IPS DF 6.9 (cell line): ENCODE measurements at places on chromosomes 1 and 21.

DNA sequence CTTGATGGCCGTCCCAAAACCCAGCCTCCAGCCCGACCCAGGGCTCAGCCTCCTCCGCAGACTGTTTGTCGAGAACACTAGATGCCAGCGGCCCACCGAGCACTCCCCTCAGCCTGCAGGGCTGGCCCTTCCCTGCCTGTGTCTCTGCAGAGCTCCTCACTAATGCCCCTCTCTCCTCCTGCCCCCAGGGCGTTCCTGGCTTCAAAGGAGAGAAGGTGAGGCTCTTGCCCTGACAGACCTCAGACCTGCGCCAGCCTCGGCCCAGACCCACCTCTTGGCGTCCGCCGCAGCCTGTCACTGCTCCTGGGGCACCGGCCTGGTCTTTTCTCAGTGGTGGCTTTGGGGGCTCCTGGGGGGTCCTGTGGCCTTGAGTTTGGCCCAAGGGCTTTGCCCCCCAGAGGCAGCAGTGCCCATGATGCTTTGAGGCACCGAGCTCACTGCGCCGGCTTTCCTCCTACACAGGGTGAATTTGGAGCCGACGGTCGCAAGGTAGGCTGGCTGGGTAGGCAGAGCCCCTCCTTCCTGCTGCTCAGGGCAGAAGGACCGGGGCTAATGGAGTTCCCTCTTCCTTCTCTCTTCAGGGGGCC lies 18.4 kb downstream of the COL6A2 start:
- DNase-seq = no peak

- DNase-seq = no peak
Observed at GRCh38 chr1:247291833-247292561, 36.1 kb downstream of the VN1R5 start.

GRCh38 chr1:220038640-220039039 lies 7.7 kb downstream of the EPRS1 start:
- no peak for DNase-seq

GRCh38 chr1:185565302-185565701 lies 168.9 kb upstream of the HMCN1 start:
- no peak for DNase-seq

DNA sequence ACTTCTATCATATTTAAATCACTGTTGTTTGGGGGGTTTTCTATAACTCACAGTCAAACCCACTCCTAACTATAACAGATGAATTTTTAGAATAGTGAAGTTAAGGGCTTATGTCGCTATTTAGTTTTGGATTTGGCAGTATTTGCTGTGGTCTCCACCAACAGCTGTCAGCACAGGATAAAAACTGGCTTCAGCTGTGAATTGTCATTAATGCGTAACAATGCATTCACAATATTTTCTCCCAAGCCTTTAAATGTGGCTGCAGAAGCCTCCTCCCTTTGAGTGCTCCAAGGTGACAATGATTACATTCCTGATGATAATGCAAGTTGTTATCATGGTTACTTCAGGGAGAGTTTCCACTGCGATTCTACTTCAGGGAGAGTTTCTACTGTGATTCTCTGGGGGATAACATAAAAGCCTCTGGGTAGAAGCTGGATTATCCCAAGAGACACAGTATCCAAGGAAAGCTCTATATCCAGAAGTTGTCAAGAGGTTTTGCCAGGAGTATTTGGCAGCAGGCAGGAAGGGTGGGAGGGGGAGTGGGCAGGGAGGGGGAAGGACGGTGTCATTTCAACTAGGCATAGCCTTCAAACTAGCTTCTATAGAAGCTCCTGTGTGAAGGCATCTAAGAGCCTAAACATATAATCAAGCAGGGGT lies 14.9 kb upstream of the SMIM12 start:
- no peak for DNase-seq

DNA sequence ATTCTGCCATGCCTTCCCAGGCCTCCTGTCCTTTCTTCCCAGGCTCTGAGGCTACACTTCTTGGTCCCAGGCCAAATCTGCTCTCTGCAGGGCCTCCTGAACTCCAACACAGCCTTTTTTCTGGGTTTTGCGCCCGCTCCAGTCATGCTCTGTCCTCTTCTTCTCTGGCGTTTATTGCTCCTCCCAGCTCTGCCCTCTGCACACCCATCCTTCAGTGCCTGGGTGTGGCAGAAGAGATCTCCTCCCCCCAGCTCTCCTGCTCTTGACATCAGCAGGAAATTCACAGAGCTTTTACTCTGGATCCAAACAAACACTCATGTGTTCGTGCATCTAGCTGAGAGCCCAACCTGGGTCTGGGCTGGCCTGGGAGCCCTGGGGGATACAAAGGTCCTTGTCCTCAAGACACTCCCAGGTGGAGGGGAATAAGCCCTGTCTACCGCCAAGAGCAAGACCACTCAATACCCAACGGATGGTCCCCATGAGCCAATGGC lies 22.9 kb upstream of the EPS8L3 start:
- no peak for DNase-seq

DNA sequence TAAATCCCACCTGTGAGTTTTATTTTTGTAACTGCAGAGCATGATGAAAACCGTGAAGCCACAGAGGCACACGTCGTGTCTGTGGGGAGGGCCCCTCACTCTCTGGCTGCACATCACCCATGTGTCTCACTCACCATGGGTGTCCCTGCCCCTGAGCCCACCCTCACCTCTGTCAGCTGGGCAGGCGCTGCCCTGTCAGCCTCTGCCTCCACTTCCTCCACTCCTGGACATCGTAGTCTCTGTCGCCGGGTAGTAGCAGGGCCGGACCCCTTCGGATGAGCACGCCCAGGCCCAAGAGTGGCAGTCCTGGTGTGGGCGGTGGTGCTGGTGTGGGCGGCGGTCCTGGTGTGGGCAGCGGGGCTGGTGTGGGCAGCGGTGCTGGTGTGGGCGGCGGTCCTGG lies 37.3 kb downstream of the COL18A1 start:
- DNase-seq = no peak

DNA sequence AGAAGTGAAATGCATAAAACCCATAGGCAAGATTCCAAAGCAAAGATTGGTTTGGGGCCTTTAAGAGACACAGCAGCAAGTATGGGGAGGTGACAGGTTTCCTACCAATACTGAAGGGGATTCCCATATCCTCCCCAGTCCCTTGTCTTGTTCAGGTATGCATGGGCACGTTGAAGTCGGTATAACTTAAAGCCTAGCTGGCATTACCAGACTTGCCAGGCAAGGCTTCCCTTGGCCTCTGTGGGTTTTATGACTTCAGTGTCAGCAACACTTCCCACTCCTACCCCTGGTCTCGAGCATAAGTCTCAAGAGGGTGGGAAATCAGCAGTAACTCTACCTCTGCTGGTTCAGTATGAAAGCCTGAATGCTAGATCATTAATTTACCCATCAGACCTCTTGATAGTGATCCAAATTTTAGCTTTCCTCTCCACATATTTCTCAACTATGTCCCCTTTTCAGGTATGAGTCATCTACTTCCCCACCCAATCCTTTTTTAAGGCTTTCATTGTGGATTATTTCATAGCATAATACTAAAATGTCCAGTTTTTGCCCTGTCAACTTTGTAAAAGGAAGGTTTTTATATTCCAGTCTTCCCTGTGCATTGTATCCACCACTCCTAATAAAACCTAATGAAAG lies 6.8 kb downstream of the CYP4X1 start:
- no peak for DNase-seq

DNA sequence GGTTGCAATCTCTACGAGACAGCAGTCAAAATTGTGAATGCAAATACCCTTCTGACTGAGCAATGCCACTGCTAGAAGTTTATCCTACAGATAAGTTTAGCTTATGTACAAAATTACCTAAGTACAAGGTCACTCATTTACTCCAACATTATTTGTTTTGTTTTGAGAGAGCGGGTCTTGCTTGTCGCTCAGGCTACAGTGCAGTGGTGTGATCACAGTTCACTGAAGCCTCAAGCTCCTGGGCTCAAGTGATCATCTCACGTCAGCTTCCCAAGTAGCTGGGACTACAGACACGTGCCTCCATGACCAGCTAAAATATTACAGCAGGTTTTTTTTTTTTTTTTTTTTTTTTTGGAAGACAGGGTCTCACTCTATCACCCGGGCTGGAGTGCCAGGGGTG lies 15.4 kb downstream of the RBM34 start:
- DNase-seq = no peak

GRCh38 chr1:101183388-101183699 lies 53.5 kb upstream of the S1PR1 start:
- no peak for DNase-seq

- no peak for DNase-seq
Observed at GRCh38 chr1:50570066-50570468, 146.8 kb upstream of the DMRTA2 start.

GRCh38 chr1:182784556-182785171 lies 4.9 kb upstream of the NPL start:
- DNase-seq = no peak

DNA sequence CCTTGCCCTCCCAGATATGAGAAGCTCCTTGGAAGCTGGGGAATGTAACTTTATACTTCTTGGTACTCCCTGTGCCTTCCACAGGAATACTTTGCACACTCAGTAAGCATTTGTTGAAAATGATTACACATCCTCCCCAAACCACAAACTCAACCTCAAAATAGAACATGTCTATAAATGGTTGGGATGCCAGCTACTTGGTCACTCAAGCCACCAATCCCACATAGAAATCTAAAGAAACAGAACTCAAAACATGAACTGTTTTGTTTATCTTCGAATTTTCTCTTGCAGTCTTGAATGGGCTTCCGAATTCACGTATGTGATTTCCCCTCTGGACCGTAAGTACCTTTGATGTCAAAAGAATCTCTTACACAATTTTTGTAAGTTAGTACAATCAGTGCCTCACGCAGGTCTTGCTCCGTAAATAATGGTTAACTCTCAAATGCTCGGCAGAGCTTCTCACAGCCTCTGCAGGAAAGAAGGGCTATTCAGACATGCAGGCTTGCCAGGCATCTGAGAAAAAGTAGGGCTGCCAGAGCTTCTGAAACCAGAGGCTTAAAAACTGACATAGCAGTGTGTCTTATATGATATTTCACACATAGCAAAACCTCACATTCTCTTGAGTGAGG lies 26.9 kb downstream of the SORT1 start:
- no peak for DNase-seq

GRCh38 chr1:39080831-39081270 lies 54.7 kb downstream of the NDUFS5 start:
- DNase-seq = no peak

DNA sequence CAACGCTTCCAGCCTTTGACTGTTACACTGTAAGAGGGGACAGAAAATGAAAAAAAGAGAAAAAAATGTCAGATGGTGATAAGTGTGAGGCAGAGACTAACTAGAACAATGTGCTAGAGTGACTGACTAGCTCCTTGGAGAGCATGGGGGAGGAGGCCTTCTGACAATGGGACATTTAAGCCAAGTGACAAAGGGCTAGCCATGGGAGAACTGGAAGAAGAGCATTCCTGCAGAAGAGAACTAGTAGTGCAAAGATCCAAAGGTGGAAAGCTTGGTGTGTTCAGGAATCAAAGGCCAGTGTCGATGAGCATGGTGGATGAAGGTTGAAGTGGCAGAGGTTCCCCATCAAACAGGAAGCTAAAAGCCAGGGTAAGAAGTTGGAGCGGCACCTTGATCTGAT lies 25.8 kb downstream of the STYXL2 start:
- DNase-seq = no peak

DNA sequence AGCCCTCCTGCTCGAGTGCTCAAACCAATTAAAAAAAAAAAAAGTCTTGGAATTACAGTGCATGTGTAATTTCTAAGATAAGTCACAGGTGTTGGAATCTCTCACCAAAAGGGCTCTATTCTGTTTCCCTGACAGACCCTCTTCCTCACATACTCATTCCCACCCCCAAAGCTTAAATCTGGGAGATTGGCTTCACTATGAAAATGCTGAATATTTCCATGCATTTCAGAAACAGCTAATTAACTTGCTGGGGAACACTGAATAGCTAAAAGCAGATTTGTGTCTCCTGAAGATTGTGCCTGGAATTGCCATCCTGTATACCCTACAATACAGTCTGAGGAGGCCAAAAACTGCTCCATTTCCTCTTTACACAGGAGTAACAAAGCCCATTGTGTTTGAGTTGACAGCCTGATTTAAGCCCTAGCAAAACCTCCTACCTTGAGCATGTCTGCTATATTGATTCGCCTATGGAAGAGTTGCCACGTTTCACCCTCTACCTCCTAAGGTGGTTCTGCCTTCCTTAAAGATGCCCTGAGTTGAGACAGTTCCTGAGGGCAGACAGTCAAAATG lies 1.4 kb upstream of the PIK3R3 start:
- no peak for DNase-seq

DNA sequence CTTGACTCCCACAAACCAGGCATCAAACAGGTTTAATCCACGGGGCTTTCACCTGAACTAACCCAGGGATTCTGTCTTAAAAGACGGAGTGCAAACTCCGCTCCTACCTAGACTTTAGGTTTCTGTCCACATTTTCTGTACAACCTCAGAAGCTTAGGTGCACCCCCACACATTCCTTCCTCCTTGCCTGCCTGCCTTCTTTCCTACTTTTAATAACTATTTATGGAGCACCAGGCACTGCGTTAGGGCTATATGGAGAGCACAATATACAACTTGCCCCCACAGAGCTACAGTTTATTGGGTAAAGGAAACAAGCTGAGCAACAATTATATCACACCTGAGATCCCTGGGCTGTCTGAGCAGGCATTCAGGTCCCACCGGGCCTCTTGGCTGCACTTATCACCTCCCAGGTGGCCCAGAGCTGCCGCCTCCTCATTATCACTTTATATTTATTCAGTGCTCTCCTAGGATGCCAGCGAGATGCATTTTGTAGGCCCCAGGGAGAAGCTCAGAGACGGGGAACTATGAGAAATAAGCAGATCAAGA lies 64.1 kb downstream of the DNTTIP2 start:
- no peak for DNase-seq

DNA sequence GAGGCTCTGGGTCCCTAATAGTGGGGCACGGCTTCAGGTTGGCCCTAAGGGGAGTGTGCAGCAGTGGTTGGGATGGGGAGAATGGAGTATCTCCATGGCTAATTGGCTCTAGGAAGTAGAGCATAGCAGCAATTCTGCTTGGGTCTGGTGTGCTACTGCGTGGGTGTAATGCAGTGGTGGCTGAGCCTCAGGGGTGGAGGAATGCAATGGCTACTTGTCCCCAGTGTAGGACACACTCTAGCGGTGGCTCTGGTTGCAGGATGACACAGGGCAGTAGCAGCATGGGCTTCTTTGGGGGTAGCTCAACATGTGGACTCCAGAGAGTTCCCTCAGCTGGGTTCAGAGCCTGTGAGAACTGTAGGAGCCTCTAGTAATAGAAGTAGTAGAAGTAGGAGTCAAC lies 91.2 kb upstream of the FAM78B start:
- DNase-seq = no peak

GRCh38 chr1:185369786-185370185 lies 52.7 kb upstream of the IVNS1ABP start:
- no peak for DNase-seq

DNA sequence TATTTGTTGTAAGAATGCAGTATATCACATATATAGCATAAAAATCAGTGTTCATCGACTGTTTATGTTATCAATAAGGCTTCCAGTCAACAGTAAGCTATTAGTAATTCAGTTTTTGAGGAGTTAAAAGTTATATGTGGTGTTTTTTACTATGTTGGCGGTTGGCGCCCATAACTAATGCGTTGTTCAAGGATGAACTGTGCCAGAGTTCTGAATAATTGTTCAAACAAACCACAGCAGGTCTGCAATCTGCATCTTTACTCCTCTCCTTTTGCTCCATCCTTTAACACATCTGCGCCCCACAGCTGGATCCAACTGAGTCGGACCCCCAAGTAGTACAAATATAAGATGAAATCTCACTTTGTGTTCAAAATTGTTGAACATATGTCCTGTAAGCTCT lies 836.1 kb downstream of the LTN1 start:
- no peak for DNase-seq

GRCh38 chr1:75632350-75632949 lies 21.5 kb upstream of the SLC44A5 start:
- no peak for DNase-seq

GRCh38 chr1:231231511-231231910 lies 9.5 kb upstream of the GNPAT start:
- DNase-seq = no peak

GRCh38 chr1:173190101-173190936 lies 16.8 kb downstream of the TNFSF4 start:
- DNase-seq = no peak
